ENCODE measurements at places on chromosomes 13 and 19.

DNA sequence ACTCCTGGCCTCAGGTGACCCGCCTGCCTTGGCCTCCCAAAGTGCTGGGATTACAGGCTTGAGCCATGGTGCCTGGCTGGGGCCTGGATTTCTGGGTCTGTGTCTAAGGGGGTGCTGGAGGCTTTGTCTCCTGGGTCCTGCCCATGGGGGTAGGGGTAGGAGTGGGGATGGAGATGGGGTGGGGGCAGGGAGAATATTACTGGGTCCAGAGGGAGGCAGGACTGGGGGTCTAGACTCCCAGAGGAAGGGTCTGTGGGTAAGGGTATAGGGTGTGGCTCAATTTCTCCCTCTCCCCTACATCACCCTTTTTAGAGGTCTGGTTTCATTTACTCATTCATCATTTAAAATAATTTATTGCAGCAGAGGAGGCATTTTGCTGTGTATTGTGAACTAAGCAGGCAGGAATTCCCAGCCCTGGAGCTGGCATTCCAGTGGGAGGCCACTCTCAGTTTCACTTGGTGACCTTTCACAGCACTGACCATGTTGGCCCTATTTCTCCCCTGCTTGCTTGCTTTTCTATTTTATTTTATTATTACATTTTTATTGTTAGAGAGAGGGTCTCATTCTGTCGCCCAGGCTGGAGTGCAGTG lies 810 bp upstream of the NFKBID start:
- no peak for DNase-seq

GRCh38 chr19:33740811-33741396 lies 55.8 kb upstream of the KCTD15 start:
- no peak for DNase-seq

- no peak for DNase-seq
Measured at GRCh38 chr13:67821606-67822005, 591.5 kb upstream of the PCDH9 start.

DNA sequence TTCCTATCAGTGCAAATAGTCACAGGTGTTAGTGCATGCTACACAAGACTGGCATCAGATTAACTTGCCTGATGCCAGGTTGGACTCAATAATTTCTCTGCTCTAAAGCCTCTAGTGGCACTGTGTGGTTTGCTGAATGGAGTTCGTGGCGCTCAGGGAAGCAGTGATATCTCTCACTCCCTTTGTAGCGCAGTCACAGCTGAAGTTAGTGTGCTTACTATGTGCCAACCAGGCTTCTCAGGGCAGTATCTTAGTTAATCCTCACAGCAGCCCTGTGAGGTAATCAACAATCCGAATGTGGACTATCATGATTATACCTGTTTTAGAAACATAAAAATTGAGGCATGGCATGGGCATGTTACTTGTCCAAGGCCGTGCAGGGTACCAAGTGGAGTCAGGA lies 190.3 kb downstream of the LMO7 start:
- DNase-seq, result no peak

DNA sequence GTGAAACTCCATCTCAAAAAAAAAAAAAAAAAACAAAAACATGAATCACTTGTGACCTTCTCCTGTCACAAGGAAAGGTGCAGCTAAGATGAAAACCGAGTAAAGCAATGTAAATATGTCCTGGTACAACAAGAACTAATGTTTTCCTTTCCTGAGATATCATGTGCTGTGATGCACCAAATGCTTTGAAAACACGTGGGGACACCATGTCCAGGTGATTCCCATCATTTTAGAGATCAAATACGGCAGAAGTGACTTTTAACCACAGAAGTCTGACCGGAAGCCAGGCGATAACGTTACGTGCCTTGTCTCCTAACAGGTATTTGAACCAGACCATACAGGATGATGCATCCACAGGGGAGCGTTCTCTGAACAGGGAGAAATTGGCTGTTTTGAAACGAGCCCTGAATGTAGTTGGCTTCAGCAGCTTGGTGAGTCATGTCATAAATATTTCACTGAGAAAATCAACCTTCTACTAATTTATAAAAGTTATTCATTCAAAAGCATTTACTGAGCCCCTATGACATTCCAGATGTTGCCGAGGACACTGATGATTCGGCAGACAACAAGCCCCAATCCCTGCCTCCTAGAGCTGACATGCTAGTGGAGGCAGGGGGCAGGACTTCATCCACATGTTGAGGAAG lies 328.1 kb downstream of the MYO16 start:
- no peak for DNase-seq
